Right renal cortex interstitium (tissue), 3 donors: ENCODE measurements at places on chromosomes 7 and 10. TPM values are rescaled to one million over a fixed set of nuclear protein-coding genes. Genes with fewer than 3 reads are reported as not detected.

DNA sequence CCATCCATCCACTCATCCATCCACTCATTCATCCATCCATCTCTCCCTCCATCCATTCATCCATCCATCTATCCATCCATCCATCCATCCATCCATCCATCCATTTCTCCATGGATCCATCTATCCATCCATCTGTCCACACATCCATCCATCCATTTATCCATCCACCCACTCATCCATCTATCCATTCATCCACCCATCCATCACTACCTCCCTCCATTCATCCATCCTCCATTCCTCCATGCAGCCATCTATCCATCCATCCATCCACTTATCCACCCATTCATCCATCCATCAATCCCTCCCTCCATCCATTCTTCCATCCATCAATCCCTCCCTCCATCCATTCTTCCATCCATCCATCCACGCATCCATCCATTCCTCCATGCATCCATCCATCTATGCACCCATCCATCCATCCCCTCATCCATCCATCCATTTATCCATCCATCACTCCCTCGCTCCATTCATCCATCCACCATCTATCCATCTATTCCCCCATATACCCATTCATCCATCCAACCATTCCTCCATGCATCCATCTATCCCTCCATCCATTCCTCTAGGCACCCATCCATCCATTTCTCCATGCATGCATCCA, 21.1 kb downstream of the ELN start:
- no peak for DNase-seq

Gene RADIL
- polyA plus RNA-seq = 1.7 TPM

DNA sequence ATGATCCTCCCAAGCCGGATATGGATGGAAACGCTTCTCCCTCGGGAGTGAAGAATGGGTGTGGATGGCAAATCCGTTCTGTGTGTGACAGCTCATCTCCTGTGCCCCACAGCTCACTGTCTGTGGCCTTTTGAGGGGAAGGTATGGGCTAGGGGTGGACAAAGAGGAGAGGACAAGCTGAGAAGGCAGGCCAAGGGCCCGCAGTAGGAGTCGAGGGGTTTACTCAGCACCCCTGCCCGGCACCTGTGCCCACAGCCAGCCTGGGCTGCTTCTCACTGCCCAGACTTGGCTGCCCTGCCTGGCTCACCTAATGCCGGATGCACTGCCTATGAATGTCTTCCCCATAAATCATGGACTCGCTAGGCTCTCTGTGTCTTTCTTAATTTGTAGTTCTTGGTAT, 503.8 kb downstream of the TCERG1L start:
- no peak for DNase-seq

- DNase-seq = no peak
These were observed 77.4 kb downstream of the ALOX5 start for GRCh38 chr10:45451407-45451806.

DNA sequence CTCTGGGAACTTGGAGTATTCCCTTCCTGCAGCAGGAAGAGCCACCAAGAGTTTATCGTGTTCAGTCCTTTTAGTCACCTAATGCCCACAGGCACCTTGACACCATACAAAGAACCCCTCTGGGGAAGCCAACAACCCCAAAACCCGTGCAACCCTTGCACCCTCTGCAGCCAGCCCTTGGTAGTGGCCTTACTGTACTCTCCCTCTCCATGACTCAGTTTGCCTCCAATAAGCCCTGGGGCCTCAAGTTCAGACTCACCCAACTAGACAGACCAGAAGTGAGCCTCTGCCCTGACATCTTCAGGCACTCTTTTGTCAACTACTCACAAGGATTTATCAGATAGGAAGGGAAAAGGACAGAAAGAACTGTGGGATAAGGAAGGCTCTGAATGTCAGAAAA, 30.9 kb downstream of the KCNMA1 start:
- DNase-seq = no peak

DNA sequence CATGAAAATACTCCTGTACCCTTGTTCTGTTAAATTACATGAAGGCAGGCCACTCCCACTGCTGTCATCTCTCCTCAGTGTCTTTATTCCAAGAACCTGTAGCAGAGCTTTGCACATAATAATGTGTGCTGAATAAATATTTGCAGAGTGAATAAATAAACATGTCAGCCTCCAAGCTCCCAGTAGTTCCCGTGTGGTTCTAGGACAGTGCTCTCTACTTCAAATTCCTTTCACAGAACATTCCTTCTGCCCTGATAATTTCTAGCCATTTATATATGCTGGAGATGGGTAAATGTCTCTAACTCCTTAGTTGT, 20.3 kb upstream of the HYAL4 start:
- no peak for DNase-seq

DNA sequence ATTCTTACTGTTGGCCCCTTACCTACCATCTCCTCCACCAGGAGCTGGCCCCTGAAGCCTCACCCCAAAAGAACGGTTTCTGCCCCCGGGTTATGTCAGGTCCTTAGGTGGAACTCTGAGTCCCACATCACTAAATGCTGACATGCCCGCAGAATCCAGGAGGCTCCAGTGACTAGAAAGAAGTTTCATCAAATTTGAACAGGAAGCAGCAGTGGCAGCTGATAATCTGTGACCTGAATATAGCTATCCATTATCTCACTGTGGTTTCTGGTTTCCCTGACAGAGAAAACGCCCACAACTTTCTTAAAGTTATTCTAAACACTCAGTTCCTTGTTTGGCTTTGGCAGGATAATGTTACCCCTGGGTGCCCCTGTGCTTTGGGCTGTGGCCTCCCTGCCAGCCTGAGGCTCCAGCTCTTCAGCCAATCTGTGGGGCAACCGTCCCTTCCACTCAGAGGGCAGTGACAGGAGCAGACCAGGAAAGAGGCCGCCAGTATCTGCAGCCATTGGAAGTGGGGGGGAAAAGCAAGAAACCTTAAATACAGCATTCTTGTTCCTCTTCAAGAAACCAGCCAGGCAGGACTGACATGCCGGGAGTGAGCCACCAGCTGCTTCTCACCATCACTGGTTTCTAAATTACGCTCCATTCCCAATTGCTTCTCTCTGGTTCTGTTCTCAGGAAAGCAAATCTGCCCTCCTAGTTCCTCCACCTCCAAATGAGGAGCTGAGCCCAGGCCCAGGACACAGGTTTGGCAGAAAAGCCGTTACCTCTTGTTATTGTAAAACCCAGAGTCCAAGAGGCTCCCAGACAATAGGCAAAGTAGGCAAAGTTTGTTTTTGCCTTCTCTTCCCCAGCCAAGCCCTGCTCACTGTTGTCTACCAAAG, 41.2 kb upstream of the VCL start:
- no peak for DNase-seq

DNA sequence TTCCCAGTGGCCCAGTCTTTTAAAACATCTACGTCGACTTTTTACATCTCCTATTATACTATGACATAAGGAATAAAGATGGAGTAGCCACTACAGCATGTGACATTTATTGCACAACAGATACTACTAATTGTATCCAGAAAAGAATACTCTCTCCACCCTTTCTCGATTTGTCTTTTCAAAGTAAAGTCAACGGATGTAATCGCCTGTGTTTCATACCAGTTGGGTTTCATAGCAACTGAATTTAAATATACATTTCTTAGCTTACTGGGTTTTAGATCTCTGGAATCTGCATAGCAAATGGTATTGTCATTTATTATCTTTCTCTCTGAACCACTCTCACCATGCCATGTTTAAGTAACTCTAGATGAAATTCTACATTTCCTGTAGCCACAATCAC, 86.4 kb upstream of the TRIL start:
- DNase-seq = no peak

GRCh38 chr10:89278034-89278535, 23.8 kb upstream of the IFIT2 start:
- no peak for DNase-seq

GRCh38 chr7:51450541-51450940, 133.9 kb upstream of the COBL start:
- no peak for DNase-seq

GRCh38 chr10:44460416-44460815, 75.5 kb upstream of the CXCL12 start:
- DNase-seq = no peak

- DNase-seq = no peak
These were observed 25.0 kb downstream of the VTI1A start for GRCh38 chr10:112471878-112472487.

DNA sequence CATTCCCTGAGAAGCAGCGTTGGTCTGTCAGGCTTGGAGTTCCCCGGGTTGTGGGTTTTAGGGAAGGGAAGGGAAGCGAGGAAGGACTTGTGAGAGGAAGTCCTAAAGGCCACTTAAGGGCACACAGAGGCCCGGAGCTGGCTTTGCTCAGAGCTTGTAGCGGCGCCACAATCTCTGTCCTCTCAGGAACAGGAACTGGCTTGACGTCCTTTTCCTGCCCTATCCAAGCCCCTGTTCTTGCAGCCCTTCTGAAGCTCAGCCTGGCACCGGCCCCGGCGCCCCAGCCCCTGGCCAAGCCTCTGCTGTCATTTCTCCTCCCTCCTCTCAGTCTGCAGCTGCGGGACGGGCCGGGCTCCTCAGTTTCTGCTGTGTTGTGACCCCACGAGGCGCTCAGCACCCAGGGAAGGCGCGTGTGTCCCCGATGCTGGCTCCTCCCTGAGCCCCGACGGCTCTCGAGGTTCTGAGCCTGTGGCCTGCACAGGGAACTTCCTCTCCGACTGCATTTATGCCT, at the start of gene GIMAP8:
TSS of gene GIMAP8 (plus strand) at position 140 of the 511 bp plus-strand sequence. CDS start 16,069 bp downstream, outside the sequence.
- no peak for DNase-seq

Gene EPHB4
- 101 TPM for polyA plus RNA-seq
